Hematopoietic multipotent progenitor cell treated with erythropoietin and hydrocortisone succinate and interleukin-3 and kit ligand, for 17 days (in vitro differentiated cells): ENCODE measurements at places on chromosomes 4 and X.
A peak's percentile ranks its signal among the peaks of the same experiment; 100 is the strongest.

- DNase-seq = peak; percentile 64
These were observed 702 bp downstream of the MMGT1 start for GRCh38 chrX:135973025-135973547.

GRCh38 chr4:68717999-68718398, 47.5 kb upstream of the UGT2B15 start:
- no peak for DNase-seq

DNA sequence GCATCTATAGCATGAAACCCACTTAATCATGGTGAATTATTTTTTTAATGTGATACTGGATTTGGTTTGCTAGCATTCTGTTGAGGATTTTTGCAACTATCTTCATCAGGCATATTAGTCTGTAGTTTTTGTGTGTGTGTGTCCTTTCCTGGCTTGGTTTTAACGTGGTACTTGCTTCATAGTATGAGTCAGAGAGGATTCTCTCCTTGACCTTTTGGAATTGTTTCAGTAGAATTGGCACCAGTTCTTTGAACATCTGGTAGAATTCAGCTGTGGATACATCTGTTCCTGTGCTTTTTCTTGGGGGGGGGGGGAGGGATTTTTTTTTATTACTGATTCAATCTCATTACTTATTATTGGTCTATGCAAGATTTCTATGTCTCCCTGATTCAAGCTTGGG, 232.0 kb upstream of the KLF8 start:
- DNase-seq = no peak

GRCh38 chr4:76083386-76083988, 9.0 kb downstream of the ART3 start:
- DNase-seq = no peak

DNA sequence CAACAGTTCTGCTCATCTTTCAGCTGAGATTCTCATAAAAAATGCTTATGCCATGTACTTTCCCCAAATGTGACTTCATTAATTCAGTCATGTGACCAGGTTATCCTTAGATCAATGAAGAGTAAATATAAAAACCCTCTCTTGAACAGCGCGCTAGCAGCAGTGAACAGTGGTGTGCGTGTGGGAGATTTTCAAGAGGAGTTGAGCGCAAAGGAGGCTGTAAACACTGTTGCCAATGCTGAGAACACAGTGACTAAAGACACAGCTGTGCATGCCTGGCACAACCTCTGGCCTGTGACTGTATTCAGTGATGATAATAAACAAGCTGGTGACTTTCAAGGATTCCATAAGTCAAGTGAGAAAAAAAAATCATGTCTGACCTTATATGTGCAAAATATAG, 25.1 kb downstream of the MSX1 start:
- no peak for DNase-seq

DNA sequence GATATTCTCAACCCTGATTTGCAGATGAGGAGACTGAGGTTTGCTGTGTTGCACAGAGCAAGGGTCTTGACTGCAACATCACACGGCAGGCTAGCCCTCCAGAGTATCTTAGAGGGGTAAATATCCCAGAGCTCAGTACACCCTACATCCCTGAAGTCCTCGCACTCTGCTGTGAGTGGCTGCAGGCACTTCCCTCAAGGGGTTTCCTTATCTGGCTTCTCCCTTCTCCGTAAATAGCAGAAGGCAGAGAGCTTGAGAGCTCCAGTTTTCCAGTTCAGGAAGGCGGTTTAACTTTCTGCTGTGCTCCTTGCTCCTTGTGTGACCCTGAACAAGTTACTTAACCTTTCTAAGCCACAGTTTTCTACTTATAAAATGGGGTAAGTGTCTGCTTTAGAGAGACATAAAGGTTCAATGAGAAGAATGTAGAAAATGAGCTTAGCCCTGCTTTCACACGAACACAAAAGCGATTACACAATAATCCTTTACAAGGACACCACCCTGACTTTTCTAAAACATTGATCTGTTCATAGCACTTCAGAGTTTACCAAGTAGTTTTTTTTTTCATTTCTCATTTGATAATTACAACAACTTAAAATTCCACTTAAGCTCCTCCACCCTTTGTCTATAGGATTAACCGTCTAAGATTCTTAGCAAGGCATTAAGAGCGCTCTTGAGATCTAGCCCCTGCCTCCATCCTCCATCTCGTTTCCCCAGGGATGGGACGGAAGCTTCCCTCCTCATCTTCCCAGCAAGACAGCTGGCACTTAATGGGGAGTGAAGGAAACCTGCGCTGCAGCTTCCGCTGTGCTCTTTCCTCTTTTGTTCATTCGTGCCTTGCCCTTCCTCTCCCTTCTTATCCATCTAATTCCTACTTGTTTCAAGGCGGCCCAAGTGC, 68.4 kb downstream of the TAPT1 start:
- DNase-seq = no peak

DNA sequence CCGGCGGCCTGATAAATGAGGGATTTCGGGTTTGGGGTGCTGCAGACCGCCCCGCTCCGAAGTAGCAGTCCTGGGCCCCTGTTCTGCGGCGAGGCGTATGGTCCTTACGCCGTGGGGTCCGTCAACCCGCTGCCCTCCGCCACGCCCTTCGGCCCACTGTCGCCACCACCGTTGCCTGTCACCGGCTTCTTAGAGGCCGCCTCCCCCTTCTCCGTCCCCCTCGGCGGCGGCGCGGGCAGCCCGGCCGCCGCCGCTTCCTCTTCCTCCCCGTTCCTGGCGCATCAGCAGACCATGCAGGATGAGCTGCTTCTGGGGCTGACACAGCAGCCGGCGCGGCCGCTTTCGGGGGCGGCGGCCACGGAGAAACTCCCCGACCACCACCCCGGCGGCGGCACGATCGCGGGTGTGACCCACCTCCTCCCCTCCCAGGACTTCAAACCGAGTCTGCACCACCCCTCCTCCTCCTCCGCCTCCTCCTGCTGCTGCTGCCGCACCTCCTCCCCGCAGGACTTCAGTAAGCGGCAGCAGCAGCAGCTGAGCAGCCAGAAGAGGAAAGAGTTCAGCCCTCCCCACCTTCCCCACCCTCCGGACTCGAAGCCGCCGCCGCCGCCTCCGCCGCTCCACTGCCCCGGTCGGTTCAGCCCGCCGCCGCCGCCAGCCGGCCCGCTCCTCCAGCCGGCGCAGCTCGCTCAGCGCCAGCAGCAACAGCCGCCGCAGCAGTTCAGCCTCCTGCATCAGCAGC, 549 bp downstream of the CPEB2 start:
- DNase-seq = peak; percentile 74

DNA sequence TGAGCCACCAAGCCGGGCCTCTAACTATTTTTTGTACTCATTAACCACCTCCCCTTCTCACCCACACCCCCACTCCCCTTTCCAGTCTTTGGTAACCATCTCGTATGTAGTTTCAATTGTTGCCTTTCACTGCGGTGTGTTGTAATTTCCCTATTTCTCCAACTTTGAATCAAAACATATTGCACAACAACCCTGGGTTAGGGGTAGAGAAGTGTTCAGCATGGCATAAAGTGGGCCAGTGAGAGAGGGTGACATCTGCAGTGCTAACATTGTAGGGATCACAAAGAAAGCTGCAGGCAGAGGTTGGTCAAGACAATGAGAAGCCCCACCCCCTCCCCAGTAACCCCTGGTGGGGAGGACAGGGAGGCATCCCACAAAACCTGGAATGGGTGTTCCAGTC, 92.7 kb downstream of the SPATA18 start:
- no peak for DNase-seq

- DNase-seq = no peak
These were observed 152.0 kb upstream of the FTHL17 start for GRCh38 chrX:31223817-31224216.

DNA sequence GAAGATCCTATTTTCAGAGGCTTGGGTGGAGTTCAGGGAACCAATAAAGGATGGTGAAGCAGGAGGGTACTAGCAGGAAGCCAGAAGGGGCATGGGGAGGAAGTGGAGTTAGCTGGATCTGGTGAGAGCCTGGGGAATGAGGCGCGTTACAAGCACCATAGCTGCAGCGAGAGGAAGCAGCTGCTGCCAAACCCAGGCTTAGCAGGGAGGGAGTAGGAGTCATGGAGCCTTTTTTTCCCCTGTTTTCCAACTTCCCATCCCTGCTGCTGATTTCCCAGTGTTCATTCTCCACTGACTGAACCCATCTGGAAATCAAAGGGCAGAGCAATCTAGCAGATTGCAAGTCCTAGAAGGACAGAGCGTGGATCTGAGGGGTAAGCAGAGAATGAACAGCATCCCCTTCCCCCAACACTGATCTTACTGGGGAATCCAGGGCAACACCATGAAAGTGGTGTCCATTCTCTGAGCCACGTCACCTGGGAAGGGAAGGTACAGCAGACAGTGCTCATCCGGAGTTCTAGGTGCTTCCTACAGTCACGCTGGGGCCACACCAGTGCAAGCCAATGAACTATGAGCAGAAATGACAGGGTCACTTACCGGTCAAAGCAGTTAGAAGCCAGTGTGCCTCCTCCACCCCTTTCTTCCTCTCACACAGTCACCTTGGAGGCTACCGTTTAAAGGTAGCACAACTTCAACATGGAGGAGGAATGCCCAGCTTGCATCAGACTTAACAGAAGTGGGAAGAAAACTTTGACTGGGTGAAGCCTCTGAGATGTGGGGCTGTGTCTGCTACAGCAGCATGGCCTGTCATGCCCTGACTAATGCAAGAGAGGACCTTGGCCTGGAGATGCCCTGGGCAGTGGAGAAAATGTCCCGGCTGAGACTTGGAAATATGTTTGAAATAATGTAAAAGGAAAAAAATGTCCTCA, 36.7 kb downstream of the SMIM20 start:
- no peak for DNase-seq

GRCh38 chrX:68429216-68429615, 4.1 kb downstream of the OPHN1 start:
- DNase-seq = no peak

DNA sequence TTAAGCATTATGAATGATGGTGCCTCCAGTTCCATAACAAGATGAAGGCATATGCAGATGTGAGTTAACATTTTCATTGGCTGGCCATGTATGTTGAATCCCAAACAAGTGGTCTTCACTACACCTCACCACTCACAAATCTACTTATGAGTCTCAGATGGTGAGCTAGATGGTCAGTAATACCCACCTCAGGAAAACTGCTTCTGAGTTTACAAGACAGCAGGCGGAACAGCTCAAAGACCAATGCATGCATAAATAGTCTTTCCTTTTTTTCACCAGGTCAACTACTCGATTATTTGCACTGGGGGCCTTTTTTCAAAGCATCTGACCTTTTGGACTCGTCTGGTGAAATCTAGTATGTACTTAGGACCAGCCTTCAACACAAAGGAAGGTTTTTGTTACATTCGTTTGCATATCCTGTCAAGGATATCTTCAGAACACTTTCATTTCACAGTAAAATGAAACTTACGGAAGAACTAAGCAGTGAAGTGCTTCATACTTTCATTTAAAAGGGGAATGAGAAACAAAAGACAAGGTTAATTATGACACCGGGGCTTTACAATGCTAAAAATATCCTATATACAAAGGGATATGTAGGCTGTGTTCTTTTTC, 23.1 kb upstream of the TLR7 start:
- no peak for DNase-seq

GRCh38 chr4:16139066-16139945, 55.5 kb upstream of the PROM1 start:
- no peak for DNase-seq

DNA sequence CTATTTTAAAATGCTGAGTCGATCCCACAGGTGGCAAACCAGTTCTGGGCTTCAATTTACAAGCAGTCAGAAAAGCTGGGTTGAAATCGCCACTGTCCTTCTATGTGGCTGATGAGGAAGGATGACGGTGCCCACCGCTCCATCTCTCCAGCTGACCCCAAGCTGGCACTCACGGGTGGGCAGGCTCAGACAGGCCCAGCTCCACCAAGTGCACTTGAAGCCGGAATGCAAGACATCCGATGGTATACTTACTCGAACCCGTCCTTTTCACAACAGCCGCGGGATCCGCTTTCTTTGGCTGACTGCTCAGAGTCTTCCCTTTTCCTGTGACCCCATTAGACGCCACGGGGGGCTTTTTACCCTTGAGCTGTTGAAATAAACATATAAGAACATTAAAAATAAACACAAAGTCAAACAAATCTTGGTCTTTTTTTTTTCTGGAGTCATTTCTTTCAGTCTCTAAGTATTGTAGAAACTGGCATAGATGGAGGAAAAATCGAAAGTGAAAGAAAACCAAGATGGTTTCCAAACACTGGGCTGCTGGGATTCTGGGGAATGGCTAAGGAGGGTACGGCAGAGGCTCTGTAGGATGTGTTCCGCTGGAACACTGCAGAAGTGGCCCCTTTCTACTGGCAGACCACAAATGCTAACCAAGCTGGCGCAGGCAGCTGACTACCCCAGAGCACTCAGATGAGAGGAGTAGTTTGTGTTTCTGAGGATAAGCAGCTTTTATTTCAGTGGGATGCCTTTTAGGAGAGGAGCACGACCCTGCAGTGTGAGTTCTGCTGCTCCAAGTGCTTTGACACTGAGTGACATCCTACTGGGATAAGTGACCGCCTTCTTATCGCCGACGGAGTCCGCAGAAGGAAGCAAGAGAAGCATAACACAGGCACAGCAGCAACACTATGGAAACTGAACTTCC, 160.9 kb downstream of the AFAP1 start:
- DNase-seq = no peak

GRCh38 chr4:5707778-5708448, 446 bp downstream of the EVC2 start:
- no peak for DNase-seq

DNA sequence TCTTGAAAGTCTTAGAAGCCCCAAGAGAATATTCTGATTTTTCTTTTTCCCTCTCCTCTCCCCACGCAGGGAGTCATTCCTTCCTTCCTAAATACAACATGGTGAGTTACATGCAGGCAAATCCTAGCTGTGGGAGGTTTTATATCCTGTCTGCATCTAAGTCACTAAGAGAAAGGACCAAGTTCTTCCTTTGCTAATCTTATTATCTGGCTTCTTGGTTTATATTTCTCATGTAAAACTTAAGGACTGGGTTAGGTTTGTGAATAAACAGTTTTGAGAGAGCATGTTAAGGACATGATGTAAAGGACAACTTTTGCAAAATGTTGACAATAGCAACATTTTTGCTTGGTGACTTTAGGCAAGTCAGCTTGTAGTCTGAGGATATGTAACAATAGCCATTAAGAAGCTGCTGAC, 5.1 kb upstream of the CXCL9 start:
- DNase-seq = no peak

DNA sequence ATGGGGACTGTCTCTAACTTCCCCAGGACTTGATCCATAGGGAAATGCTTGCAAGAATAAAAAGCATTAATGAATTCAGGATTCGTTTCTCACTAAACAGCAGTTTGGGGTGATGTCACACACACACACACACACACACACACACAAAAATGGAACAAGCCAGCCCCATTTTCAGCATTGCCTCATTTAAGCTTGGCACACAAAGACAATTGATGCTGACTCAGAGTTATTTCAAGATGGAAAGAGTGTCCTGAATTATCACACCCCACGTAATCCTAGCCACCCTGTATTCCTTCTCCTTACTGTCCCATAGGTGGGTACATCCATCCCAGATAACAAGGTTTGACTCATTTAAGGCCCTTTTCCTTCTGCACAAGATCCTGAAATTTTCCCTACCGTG, 345.1 kb upstream of the HS3ST1 start:
- DNase-seq = no peak

DNA sequence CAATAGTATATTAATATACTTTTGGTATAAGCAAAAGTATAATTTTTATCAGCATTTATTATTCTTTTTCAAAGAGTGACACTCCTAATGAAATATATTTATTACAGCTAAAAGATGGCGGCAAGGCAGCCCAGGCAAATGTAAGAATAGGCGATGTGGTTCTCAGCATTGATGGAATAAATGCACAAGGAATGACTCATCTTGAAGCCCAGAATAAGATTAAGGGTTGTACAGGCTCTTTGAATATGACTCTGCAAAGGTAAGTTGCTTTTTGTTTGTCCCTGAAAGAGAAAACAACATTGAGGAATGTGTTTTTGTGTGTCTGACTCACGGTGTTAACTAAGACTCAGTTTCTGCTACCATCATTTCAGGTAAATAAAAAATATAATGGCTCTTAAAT, 71.9 kb downstream of the PDLIM5 start:
- DNase-seq = no peak
